ENCODE measurements at places on chromosomes 6 and 20.

DNA sequence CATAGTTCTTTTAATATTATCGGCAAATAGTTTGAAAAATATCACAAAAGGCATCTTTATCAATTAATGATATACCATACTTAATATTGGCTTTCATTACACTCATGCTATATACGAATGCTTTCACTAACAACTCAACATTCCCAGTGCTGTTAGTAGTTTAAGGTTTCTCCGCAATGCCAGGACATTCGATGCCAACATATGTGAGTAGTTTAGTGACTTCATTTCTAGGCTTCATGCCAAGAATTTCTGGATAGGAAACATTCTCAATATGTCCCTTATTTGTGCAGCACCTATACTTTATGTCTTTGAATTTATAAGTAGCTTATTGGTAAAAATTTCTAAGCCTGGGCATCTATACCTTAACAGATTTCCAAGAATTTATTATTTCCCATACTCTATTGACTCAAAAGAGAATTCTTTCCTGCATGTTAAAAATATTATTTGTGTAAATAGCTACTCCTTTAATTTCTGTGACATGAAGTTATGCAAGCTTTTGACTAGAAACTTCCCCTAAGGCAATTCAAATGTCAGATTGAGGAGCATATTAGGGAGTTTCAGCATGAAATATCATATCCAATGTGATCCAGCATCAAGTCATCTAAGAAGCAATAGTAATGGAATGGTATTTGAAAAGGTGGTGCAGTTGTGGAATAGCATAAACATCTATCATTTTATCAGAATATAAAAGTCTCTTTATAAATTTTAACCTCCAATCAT, 236.0 kb upstream of the STXBP5 start:
- peak; percentile 44 for DNase-seq

DNA sequence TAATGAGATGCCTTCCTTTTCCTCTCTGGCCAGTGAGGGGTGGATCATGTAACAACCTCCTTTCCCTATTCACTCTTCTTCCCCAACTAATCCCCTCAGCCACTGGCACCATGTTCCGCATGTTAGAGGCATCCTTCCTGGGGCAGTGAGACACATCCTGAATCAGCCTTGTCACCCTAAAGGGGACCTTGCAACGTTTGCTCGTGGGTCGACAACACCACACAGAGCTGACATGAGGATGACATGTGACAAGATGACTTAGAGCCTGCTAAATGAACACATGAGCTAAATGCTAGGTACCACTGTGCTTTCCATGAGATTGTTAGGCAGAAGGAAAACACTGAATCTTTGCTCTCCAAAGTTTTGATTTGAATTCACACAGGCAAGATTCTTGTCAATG, 129.2 kb downstream of the ATXN1 start:
- no peak for DNase-seq

DNA sequence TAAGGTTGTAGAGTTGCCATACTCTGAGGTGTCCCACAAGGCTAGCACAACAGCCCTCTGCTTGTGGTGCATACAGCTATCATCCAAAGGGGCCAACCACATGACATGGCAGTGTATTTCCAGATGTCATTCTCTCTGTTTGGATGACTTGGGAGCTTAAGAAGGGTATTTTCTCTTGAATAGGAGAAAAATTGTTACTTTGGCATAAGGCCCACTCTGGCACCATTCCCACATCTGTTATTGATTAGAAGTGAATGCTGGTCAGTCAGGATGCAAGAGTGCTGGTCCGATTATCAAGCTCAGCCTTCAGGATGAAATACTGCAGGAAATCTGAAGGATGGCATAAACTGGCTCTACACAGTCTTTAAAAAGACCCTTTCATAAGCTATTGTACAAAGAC, 83.6 kb upstream of the C20orf144 start:
- no peak for DNase-seq

DNA sequence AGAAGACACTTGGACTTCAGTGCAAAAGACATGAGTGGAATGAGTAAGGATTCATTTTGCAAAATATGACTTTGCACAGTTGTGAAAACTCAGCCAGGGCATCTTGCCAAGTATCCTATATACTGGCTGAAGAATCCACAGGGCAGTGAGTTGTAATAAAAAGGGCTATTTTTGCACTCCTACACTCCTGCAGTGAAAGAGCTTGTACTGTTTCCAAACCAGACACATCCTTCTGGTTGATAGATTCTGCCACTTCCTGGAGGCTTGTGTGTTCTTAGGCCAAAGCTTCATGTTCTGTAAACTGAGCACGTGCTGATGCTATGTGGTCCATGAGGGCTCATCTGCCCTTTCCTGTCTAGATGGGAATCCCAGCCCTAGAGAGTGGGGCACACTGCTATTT, 34.9 kb downstream of the GMPR start:
- peak; percentile 37 for DNase-seq

All from hematopoietic multipotent progenitor cell treated with erythropoietin and hydrocortisone succinate and interleukin-3 and kit ligand, for 6 days (in vitro differentiated cells).